Mesenteric fat pad (tissue), 1 donor: ENCODE measurements at places on chromosomes 1 and 21. TPM values are rescaled to one million over a fixed set of nuclear protein-coding genes. Genes with fewer than 3 reads are reported as not detected.

DNA sequence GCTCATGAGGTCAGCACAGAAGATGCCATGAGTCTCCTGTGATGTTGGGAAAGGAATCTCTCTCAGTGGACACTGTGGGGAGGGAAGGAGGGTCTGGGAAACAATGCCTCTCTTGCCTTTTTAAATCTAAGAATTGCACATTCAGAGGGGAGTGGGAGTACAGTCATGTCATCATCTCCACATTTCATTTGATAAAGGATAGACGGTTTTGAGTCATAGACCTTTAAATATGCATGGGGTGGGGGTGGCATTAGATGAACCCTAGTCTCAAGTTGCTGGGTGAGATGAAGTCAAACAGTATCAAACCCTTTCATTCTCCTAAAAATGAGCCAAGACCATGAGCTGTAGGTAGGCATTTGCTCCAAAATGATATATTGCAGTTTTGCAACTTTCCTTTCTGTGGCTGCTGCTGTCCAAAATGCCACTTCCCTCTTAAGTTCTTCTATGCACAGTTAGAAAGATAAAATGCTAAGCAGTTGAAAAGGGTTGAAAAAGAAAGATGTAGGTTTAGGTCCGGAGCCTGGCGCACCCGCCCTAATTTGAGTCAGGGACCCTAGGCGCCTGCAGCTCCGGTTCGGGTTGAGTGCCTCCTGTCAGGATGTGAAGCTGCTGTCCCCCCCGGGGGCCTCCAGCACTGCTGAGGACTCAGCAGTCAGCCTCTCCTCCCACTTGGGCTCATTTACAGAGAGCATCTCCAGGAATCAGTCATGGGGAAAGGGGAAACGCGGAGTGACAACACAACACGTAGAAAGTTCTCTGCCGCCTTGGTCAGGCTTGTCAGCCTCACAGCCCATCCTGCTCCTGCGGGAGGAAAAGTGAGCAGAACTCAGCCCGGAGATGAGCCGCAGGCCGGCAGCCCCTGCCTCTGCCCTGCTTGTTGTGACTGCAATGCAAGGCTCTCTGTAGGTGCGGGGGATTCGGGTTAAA is 479.3 kb upstream of the RUNX1 start:
- no peak for DNase-seq

GRCh38 chr1:4117196-4117595 is 217.1 kb upstream of the C1orf174 start:
- DNase-seq, result peak; percentile 60

GRCh38 chr1:222654849-222655248 is 37.0 kb downstream of the MIA3 start:
- no peak for DNase-seq

- DNase-seq, result no peak
These were observed 77.0 kb downstream of the PGM1 start for GRCh38 chr1:63670164-63670563.

DNA sequence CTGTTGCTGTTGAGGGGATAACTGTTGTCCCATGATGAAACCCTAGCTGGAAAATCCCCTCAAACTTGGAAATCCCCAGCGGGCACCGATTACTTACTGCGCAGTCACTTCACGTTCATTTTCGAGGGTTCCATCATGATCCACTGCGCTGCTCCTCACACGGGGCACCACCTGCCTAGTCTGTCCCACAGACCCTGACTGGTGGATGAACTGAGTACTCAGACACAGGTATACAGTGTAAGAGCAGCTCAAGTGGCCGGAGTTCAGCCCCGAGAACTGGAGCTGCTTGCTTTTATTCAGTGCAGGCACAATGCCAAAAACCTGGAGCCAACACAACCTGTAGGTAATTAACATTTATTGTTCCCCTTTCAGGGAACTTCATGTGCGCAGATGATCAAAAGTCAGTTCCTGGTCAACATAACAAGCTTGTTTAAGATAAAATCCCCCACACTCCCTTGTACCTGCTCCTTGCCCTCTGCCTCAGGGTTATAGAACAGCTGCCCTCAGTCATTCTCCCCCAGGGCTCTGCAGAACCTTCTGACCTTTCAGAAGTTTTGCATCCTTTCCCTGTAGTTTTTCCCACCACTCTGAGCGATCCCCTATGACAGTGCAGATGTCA is 46.5 kb upstream of the PRELP start:
- DNase-seq, result no peak

DNA sequence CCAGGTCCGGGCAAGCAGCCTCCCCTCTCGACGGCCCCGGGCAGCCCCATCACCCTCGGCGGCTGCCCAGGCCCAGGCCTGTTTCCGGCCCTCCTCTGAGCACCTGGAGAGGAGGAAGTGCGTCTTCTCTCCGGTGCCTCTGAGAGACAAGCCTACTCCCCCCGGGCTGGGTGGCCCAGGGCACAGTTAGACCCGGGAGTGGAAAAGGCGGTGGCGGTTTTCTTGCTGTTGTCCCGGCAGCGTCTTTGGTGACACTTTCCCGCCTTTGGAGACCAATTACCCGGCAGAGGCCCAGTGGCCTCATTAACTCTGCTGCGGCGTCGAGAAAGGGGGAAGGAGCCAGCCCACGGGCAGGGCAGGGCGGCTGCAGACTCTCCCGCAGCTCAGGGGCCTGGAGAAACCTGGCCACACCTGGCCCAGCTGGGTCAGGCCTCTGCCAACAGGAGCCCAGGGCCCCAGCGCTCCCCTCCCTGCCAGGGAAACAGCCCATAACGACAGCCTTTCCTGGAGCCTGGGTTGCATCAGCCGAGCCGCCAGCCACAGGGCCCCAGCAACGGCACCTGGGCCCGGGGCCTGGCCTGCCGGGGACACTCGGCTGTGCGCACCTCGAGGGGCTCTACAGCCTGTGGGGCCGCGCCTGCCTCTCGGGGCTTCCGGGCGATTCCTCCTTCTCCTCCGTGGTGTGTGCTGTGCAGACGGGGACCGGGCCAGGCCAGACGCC is 28.4 kb upstream of the C1orf159 start:
- DNase-seq, result no peak

DNA sequence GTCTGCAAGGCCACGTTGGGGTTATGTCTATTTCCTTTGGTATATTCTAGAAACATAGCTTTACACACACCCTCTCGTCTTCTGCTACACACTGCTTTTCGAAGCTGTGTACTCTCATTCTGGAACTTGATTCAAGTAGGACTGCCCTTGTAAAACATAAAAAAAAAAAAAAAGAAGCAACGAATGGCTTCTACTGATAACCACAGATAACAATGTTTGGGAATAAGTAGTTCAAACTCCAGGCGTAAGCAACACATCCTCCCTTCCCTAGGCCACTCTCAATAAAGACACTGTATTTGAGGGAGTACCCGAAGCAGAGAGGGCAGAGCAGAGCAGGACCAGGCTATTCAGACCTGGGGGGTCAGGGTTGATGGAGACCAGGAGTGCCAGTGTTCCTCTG is 496.7 kb downstream of the MATN1 start:
- DNase-seq, result no peak

DNA sequence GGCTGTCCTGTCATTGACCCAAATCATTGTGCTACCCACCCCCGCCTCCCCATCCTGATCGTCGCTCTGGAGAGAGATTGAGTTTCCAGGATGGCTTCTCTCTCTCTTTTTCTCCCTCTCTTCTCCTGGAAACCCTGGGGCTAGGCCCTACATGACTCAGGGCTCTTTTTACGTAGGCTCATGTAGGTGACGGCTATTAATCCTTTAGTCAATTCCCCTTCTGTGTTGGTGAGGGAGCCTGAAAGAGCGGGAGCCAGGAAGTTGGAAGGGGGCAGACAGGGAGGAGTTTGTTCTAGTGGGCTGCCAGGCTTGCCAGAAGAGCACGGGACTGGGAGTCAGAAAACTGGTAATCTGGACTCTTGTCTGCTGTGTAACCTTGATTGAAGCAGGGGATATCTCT is 9.7 kb downstream of the ATP2B4 start:
- no peak for DNase-seq

The PTPRF gene
- total RNA-seq, result 270 TPM

The SELE gene
- 17.9 TPM for total RNA-seq

DNA sequence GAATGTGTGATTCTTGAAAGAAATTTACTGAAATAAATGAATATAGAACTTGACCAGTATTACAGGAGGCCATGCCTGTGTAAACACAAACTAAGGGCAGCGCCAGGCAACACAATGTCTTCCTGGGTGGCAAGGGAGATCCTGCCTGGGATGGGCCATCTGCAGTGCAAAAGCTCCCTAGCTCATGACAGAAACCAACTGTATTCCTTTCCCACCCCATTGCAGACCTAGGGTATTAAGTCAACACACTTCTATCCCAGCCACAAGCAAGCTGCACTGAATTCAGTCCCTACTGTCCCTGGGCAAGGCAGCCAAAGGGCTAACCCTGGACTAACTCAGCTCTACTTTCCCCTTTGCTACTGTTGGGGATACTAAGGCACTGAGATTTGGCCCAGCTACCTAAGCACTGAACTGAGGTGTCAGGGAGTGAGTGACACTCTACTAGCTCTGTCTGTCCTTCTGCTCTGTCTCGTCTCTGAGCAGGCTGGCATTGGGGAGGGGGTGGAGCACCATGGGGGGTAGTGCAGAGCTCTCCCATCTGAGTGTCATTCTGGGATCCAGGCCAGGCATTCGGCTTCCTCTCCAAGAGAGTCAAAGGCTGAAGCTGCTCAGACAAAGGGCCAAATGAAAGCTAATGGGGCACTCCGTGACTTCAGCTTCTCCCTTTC is 2.5 kb downstream of the INKA2 start:
- DNase-seq, result peak; percentile 84

DNA sequence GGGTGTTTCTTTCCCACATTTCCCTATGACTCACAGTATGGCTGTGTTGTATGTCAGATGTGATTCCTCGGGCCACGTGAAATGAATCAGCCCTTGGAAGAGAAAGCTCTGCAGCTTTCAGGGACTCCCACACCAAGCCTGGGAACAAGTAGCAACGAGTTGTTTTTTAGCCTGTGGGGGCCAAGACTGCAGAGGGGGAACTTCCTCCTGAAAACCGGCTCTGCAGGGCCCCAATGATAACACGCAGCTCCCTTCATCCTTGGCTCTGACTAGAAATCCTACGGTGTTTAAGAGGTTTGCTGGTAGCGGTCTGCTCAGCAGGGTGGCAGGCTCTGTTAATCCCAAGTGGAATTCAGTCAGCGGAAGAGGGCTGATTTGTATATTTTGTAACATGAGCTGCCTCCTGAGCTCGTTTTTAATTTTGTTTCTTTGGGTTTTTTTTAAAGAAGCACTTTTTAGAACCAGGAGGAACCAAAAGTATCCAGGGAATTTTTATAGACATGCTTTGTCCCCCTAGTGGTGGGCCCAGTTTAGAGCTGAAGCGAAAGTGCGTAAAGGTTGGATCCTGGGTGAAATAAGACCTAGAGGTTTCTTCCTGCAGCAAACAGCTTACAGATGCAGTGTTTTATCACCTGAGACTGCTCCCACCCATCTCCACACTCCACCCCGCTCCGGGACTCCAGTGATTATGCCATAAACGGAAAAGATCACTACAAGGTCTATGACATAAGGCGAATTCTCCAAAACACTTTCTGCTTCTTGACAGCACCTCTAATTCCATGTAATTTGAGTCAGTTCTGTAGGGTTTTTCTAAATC is 48.8 kb downstream of the LAMC2 start:
- DNase-seq, result no peak

The REN gene
- 1.3 TPM for total RNA-seq

DNA sequence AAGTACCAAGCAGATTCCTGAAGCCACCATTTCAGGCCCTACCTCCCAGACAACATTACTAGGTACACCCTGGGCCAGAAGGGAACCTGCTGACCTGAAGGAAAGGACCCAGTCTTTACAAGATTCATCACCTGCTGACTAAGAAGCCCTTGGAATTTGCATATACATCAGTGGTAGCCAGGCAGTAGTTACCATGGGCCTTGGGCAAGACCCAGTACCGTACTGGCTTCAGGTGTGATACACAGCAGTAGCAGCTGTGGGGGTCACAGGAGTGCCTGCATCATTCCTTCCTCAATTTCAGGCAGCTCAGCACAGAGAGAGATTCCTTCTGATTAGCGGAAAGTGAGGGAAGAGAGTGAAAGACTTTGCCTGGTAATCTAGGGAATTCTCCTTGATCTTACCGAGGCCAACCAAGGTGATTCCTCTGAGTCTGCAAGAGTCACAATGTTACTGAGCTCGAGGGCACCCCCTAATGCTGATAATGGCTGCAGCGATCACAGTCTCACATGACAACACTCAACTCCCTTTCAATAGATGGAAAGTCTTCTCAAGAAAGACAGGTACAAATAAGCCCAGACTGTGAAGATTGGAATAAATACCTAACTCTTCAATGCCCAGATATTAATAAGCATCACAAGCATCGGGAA is 22.0 kb upstream of the UHMK1 start:
- DNase-seq, result no peak

GRCh38 chr21:37210130-37210529 is 57.0 kb downstream of the VPS26C start:
- no peak for DNase-seq

DNA sequence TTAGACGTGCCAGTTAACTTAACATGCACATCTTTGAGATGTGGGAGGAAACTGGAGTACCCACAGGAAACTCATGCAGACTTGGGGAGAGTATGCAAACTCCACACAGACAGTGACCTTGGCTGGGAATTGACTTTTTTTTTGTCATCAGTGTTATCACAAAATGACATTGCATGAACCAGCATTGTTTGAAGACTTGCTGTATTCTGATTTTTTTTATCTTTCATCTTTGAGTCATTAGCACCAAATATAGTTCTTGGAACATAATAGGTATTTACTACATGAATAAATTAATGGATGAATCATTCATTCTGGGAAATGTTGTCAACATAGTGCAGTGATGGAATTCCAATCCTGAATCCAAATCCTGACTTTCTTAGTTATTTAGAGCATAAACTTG is 77.0 kb downstream of the ATF6 start:
- no peak for DNase-seq

The FCGR2B gene
- total RNA-seq, result 43.4 TPM

The LCE1C gene
- total RNA-seq, result not detected

- DNase-seq, result no peak
These were observed 61.7 kb upstream of the MRPS6 start for GRCh38 chr21:34011660-34012059.

The LCE1F gene
- not detected for total RNA-seq

DNA sequence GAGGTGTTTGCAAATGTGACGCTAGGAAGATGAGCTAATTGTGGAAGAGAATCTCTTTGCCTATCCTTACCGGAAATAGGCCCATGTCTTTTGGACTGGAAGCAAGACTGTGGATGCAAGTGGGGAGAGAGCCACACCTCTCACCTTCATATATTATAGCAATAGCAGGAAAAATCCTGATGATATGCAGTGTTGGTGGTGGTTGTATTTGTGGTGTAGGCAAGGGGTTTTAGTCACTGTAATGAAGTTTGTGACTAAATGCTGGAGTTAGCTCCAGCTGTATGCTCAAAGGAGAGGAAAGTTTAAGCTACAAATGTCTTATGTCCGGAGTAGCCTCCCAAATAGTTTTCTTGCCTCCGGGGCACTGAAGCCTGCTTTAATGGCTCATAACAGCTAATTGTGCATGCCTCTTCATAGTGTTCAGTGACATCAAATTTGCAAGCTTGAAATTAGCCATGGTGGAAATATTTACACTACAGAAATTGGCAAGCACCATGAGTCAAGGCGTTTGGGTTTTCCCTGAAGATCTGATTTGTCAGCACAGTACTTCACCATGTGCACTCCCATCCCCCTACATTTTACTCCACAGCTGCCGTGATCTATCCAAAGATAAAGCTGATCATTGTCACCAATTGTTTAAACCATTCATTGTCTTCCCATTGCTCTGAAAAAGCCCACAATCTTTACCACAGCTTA is 102.6 kb upstream of the ZNF644 start:
- DNase-seq, result no peak

The GUCA2B gene
- not detected for total RNA-seq
